Prostate gland (tissue), 2 donors: ENCODE measurements at places on chromosomes 5 and 9.

- DNase-seq = no peak
Observed at GRCh38 chr9:129459547-129460322, 161.2 kb downstream of the C9orf50 start.

GRCh38 chr9:127176631-127177030 lies 54.2 kb upstream of the ANGPTL2 start:
- no peak for DNase-seq

GRCh38 chr5:93359296-93359959 lies 221.6 kb downstream of the NR2F1-AS1 start:
- no peak for DNase-seq

DNA sequence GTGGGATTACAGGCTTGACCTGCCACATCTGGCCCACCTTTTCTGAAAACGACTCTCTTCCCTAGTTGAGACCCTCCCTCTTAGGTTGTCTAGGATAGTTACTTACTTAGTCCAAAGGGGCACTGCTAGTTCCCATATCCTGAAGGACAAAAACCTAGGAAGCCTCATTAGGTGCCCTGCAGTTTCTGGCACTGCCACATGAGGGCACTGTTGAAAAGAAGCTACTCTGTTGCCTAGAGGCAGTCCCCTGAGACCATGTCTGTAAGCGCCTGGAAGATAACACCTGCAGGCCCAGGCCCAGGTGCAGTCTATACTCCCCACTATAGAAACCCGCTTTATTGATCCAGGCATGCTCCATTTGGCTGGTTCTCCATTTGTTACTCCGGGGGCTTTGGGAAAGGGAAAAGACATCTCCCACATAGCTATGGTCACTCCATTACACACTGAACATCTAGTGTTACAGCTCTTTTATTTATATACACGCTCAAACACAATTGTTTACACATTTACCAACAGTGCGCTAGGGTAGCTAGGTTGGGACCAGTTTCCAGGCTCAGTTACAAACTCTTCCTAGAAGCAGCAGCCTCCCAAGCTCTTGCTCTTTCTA lies 73.4 kb upstream of the PPARGC1B start:
- no peak for DNase-seq

GRCh38 chr5:859391-859790 lies 8.6 kb upstream of the ZDHHC11 start:
- DNase-seq = no peak

- DNase-seq = no peak
Observed at GRCh38 chr5:51397996-51398395, 14.7 kb downstream of the ISL1 start.

DNA sequence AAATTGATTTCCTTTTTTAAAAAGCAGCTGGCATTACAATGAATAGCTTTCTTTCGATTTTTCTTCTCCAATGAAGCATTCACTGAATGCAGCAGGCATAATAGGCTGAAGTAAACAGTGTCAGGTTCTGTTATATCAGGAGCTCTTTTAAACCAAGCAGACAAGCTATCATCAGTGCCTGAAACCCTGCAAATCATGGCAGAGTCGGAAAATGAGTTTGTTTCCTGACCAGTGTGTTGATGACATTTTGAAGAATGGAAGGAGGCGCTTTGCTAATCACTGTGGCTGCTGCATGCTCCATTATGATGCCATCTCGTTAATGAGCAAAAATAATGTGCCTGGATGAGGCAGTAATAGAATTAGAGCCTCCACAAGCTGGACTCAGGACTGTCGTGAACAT lies 284.5 kb downstream of the ZNF608 start:
- DNase-seq = no peak

- no peak for DNase-seq
Observed at GRCh38 chr5:90985341-90985740, 397.8 kb downstream of the ARRDC3 start.

- DNase-seq = no peak
Observed at GRCh38 chr5:129410488-129410887, 49.6 kb upstream of the ADAMTS19 start.

- no peak for DNase-seq
Observed at GRCh38 chr9:105188746-105189145, 55.7 kb upstream of the SLC44A1 start.

DNA sequence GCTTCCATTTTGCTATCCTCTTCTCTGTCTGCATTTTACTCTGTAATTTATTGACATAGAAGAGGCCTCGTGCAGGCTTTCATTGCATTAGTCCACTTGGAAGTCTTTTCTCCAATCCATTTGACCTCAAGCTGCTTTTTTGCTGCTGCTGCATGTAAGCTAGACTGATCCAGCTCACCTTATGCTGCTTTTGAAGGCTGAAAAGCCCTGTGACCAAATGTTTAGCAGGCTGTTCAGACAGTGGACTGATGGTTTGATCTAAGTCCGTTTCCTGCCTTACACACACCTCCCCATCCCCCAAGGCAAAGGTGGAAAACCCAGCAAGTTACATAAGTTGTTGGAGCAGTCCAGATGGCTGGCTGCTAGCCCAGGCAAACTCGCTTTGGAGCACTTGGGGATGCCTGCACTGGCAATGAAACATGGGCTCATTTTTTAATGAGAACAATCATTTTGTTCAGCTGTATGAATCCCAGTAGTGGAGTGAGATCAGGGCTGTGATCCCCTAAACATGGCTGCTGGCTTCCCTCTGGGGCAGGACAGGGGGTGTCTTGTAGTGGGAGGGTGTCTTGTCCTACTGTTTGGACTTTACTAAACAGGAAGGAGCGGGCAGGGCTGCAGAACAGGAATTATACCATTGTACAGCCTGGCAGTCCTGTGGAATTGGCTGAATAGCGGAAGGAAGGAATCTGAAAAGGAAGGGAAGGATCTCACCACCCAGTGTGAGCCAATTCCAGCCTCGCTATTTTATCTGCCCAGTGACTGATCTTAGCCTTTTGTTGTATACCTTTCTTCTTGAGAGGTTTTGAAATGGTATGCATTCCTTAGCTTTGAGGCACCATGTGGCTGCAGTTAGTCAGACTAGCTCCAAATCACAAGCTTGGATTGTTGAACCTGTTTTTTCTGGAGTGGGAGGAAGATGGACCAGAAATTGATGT lies 212.0 kb downstream of the ARHGAP26 start:
- DNase-seq = peak; percentile 87

DNA sequence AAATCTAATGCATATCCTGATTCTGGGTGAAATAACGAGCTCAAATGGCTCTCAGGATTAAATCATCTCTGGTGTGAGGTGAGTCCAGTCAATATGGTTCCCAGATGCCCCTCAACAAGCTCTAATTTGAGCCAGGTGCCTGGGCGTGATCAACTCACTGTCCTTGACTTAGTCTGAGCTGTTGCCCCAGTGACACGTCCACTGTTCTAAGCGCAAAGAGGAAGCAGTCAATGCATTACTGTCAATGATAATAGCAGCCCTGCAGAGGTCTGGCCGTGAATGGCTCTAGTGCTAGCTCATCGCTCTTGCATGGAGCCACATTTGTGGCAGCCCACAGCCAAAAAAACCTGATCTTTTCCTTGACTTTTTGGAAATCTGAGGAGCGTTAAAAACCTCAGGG lies 128.6 kb upstream of the EFNA5 start:
- no peak for DNase-seq

DNA sequence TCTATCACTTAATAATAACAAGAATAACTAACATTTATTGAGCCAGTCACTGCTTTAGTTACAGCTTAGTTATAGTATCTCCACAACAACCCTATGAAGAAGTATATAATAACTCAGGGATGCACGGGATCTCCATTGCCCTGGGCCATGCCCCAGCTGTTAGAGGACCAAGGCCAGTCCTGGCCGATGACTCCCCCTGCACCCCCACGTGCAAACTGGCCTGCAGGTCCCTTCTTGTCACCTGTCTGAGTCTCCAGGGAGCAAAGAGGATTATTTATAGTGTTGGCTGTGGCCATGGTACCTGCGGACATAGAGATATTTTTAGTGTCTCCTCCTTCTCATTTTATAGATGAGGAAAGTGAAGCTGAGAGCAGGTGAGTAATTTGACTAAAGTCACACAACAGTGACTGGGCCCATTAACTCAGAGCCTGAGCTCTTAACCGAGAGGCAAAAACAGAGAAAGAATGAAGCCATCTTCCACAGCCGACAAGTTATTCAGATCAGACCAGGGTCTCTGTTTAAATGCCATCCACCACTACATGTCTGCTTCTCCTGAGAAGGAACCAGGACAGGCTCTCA lies 94.4 kb downstream of the TMEM215 start:
- no peak for DNase-seq

- no peak for DNase-seq
Observed at GRCh38 chr5:95382801-95383200, 8.4 kb upstream of the FAM81B start.

DNA sequence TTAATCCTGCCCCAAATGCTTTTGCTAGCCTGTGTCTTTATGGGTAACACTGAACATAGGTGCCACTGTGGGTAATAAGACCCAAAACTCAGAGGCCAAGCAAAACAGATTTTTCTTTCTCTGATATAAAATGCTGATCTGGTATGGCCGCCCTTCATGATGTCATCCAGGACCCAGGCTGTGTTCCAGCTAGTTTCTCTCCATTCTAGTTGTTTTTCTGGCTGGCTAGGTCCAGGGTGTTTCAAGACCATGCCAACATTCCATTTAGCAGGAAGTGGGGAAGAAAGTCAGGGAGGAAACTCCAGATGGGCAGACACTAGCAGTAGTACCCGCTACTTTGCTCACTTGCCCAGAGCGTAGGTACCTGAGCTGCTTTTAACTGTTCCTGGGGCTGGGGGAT lies 183.9 kb upstream of the OTULINL start:
- DNase-seq = peak; percentile 31

DNA sequence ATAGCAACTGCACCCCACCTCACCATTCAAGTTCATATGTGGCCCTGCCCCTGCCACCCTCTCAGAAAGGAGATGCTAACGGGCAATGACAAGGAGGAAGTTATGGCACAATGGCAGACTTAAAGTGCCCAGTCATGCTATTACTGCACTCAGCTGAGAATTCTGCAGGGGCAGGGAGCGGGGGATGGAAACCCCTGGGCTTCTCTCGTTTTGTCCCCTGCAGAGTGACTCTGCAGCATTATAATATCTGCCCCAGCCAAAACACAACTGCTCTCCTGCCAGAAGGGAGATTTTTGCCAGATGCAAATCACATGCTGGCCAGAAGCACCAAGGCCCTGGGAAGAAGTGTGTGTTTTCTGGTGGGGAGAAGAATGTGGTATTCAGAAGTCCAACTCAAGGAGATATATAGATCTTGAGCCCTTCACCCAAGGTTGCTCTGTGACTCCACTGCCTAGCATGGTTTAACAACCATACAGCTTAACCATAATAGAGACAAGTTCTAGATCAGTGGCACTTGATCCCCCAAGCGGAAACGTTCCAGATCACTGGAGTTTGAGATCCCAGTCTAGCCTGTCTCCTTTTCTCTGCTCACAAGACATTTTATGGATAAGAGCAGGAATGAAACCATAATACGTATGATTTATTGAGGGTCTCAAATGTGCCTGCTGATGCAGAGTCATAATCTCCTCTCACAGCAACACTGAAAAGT lies 207.0 kb upstream of the MAP3K1 start:
- no peak for DNase-seq

- no peak for DNase-seq
Observed at GRCh38 chr5:96904054-96904931, 28.0 kb downstream of the ERAP2 start.

GRCh38 chr5:151406322-151406947 lies 41.0 kb upstream of the SLC36A1 start:
- DNase-seq = no peak

GRCh38 chr9:127506814-127507750 lies 55.8 kb downstream of the LRSAM1 start:
- DNase-seq = no peak

- peak; percentile 43 for DNase-seq
Observed at GRCh38 chr9:124110307-124110915, 98.8 kb downstream of the LHX2 start.

GRCh38 chr5:82694711-82695285 lies 382.4 kb downstream of the TMEM167A start:
- no peak for DNase-seq

GRCh38 chr5:163502521-163502920 lies 2.9 kb upstream of the MAT2B start:
- DNase-seq = no peak

- no peak for DNase-seq
Observed at GRCh38 chr9:120538339-120538738, 41.6 kb downstream of the CDK5RAP2 start.

GRCh38 chr9:16417161-16417560 lies 453.3 kb downstream of the BNC2 start:
- DNase-seq = no peak

DNA sequence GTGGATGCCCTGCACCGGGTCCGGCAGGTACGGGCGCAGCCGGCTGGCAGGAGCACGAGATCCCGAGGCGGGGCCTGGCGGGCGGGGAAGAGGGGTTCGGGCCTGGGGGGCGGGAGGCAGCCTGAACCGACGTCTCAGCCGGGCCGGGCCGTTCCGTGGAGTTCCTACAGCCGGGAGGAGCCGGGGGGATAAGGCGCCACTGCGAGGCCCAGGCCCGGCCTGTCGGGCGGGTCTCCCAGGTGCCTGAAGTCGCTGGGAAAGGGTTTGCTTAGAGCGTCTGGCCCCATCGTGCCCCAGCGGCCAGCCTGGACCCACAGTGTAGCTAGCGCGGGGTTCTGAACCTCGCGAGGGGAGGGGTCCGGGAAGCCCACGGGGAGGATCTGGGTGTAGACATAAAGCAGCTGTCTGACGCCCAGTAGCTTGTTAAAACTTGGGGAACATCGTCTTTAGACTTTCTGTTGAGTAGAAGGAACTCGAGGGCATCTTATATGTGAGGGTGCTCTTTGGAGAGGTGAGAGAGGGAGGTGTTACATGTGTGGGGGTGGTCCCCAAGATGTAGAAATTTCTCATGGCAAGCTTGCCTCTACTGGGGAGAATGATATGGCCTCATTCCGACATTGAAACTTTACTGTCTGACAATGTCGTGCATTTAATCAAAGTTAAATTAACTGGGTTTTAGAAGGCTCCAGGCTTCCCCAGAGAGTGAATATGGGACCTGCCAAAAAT lies 524 bp downstream of the FUBP3 start:
- no peak for DNase-seq

DNA sequence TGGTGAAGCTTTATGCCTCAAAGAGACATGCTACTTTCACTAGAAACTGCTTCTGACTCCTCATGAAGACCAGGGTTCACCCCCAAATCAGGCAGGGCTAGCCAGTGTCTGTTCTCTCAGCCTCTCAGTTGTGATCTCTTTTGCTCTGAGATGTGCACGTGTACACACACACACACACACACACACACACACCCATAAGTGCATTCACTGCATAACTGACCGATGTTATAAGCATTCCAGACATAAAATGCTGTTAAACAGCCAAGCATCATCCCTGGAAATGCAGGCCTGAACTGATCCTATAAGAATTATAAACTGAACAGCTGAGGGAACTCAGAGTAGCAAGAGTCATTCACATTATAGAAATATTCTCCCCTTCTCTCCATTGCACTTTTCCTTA lies 85.0 kb downstream of the FSTL4 start:
- no peak for DNase-seq

- peak; percentile 72 for DNase-seq
Observed at GRCh38 chr9:69121155-69122081, 52.7 kb upstream of the TJP2 start.
